ENCODE measurements at places on chromosomes 5 and 9.

- no peak for DNase-seq
Measured at GRCh38 chr5:126587551-126588390, 7.2 kb downstream of the ALDH7A1 start.

GRCh38 chr9:118736406-118736805 is 632.8 kb downstream of the BRINP1 start:
- no peak for DNase-seq

DNA sequence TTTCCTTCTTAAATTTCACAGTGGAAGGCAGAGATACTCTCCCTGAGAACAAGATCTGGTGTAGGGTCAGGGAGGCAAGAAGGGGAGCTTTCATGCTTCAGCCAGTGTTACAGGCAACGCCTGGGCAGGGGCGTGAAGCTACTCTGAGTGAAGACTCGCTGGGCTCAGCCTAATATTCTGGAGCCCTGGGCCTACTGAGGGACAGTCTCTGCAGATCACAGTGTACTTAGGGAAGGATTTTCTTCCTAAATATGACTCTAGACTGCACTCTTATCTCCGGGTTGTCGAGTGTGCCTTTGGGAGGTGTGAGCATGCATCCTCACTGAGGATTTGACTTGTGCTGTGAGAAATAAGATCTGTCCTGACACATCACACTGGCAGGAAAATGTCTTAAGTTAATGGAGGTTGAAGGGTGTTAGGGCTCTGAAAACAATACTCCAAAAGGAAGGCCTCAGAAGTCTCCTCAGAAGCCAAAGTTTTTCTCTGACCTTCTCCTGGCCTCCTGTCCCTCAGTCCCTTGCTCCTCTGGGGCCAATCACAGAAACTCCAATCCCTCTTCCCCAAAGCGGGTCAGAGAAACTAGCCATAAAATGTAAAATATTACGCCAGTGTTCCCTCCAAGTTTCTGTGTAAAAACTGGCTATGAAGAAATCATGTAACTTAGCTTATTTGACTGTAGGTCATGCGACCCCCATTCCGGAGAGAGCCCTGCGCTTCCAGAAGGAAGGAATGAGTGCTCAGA is 156.8 kb upstream of the TBC1D2 start:
- no peak for DNase-seq

DNA sequence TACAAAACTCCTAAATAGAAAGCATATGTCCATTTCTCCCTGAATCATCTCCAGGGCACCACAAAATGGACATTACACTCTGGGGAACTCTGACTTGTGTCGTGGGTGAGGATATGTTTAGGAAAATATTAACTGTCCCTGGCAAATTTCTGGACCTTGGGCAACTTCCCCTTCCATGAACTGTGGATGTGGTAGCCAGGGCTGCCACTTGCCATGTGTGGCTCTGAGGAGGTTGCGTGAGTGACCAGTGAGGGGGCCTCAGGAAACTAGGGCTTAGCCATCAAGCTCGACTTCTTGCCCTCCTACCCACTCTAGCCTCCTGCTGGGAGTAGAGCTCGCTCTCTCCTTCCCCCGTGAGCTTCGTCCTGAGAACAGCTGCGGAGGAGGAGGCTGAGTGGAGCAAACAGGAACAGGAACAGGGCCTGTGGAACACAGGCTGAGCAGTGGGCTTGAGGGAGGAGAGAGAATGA is 13.8 kb upstream of the STC2 start:
- DNase-seq, result no peak

GRCh38 chr9:134191455-134192209 is 27.3 kb upstream of the RNU6ATAC start:
- DNase-seq, result no peak

DNA sequence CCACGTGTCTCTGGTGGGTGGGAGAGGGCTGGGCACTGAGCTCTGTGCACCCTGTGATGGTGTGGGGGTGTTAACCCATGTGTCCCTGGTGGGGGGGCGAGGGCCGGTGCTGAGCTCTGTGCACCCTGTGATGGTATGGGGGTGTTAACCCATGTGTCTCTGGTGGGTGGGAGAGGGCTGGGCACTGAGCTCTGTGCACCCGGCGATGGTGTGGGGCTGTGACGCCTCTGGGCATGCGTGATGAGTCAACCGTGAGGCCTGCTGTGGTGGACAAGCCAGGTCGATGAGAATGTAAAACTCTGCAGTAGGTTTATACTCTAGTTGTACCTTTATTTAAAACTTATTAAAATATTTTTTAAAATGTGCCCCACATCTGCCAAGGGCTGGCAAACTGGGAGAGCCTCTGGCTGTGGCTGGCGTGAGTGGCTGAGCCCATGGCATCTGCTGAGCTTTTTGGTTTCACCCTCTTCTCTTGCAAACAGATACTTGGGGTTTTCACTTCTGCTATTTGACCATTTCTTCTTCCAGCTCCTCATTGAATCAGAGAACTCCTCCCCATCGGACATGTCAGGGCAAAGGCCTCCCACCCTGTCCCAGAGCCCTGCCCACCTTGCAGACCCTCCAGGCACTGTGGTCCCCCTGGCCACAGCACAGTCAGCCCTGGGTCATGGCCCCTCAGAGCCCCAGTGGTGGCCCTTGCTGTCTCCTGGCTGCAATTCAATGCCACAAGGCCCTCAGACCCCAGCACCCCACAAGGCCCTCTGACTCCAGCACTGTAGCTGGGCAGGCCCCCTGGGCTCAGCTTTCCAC is 18.5 kb upstream of the EXOC3 start:
- no peak for DNase-seq

DNA sequence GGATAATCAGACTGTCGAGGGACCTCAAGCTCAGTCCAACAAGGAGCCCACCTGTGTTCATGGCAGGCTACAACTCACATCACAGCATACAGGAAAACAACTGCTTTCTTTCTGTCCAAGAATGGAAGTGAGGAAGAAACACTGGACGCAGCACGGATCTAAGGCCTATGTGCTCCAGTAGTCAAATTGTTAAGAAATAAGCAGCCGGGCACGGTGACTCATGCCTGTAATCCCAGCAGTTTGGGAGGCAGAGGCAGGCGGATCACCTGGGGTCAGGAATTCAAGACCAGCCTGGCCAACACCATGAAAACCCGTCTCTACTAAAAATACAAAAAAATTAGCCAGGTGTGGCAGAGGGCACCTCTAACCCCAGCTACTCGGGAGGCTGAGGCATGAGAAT is 427.8 kb downstream of the BNC2 start:
- no peak for DNase-seq

DNA sequence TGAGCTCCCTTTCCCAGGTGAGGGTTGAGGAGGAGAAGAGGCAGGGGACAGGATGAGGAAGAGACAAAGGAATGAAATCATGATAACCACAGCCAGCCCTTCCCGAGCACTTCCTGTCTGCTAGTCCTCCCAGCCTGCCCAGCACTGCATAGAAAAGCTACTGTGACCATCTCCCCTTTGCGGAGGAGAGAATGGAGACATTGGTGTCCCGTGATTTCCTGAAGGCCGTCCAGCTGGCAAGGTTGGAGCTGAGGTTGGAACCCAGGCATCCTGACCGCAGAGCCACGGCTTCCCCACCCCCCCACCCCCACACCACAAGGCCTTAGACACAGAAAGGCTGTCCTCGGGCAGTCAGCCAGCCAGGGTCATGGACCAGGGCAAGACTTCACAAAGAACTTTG is 131.1 kb upstream of the ICE1 start:
- no peak for DNase-seq

DNA sequence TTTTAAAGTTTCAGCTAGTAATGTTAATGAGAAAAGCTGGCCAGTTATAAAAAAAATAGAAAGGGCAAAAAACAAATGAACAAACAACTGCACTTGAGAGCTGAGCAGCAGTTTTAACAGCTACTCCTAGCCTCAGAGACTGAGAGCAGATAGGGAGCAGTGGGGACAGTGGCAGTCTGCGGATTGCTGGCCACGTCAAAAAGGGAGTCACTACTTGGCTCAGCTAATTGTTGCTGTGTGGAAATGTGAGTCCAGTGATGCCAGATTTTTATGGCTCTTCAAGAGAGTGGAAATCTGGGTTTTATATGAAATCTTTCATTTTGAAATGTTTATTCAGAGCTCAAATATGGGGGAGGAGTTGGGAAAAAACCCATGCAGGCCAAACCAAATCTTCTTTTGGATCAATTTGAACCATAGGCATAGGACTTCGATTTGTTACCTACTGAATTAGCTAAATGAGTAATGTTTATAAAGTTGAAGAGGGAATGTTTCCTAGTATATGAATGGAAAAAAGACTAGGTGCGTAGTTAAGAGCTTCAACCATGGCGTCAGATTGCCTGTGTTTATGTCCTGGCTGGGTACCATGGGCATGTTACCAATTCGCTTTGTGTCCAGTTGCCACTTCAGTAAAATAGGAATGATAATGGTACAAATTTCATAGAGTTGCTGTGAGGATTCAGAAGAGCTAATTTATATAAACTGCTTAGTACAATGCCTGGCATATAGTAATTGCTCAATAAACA is 102.1 kb downstream of the PAM start:
- no peak for DNase-seq

- no peak for DNase-seq
Measured at GRCh38 chr5:163635631-163636030, 130.2 kb downstream of the MAT2B start.

DNA sequence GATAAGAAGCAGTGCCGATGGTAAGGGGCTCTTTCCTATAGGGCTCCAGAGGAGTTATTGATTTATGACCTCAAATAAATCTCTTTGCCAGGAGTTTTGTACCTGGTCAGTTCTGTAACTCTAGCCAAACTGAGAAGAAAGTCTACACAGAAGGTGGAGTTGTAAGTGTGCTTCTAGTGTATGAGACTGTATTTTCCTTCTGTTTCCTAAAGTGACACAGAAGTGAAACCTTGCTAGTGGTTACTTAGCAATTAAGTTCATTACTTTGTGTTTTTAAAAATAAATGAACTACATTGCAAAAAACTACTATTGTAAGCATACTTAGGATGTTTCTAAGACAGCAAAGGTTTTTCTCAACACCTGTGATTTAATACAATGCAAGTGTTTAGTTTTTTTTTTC is 48.7 kb upstream of the ACTBL2 start:
- DNase-seq, result no peak

GRCh38 chr9:104330841-104331240 is 173.2 kb upstream of the OR13F1 start:
- DNase-seq, result no peak

GRCh38 chr9:126217250-126217653 is 109.4 kb upstream of the MVB12B start:
- no peak for DNase-seq

- no peak for DNase-seq
Measured at GRCh38 chr9:91558879-91559278, 135.2 kb upstream of the NFIL3 start.

DNA sequence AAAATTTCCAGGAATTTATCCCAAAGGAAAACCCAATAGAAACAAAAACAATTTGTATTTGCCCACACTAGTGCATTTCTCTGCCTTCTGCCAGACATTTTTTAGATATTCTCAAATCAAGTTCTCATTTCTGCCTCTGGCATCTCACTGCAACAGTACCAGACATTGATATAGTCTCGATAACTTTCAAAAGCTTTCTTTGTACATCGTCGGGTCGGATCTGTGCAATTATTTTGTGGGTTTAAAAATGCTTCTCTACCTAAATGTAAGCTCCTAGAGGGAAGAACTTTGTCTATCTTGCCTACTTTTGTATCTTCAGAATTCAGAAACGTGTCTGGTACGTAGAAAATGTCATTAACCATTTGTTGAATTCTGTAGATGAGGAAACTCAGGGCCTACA is 125.5 kb upstream of the LIFR start:
- DNase-seq, result no peak

DNA sequence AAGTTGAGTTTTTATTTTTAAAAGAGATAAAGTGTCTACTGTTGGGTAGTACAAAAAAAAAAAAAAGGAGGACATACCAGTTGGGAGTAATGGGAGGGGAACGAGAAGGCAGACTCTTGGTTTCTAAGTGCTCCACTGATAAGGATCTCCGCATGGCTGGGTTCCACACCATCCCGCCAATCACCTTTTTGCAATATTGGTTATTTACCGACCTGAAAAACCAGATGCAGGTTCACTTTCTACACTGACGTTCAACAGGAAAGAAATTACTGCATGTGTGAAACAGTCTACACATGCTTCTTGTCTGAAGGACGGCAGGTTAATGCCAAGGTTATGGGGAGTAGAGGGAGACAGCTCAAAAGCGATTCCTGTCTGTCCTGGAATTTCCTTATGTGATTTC is 75.5 kb downstream of the PTPN3 start:
- DNase-seq, result no peak

- no peak for DNase-seq
Measured at GRCh38 chr5:134125039-134126015, 10.8 kb downstream of the TCF7 start.

Measured in hypothalamus (tissue), 51 donors.